ENCODE measurements at places on chromosomes 5 and 9. TPM values are rescaled to one million over a fixed set of nuclear protein-coding genes. Genes with fewer than 3 reads are reported as not detected.

- DNase-seq, result no peak
These were observed 469.9 kb upstream of the TUSC1 start for GRCh38 chr9:26148128-26148527.

- DNase-seq, result no peak
These were observed 339.2 kb downstream of the ADAMTS6 start for GRCh38 chr5:65142511-65143011.

GRCh38 chr5:10539687-10539998 lies 24.2 kb upstream of the ANKRD33B start:
- no peak for DNase-seq

GRCh38 chr5:59209758-59210359 lies 627.0 kb downstream of the RAB3C start:
- no peak for DNase-seq

- DNase-seq, result no peak
These were observed 33.5 kb upstream of the FST start for GRCh38 chr5:53446908-53447307.

- peak; percentile 76 for DNase-seq
These were observed 1.1 kb upstream of the TENT4A start for GRCh38 chr5:6712142-6712576.

DNA sequence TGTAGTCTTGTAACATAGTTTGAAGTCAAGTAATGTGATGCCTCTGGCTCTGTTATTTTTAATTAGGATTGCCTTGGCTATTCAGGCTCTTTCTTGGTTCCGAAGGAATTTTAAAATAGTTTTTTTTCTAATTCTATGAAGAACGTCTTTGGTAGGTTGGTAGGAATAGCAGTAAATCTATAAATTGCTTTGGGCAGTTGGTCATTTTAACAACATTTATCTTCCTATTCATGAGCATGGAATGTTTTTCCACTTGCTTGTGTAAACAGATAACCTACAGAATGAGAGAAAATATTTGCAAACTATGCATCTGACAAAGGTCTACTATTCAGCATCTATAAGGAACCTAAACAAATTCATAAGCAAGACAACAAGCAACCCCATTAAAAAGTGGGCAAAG lies 173.2 kb upstream of the TRPC7 start:
- no peak for DNase-seq

DNA sequence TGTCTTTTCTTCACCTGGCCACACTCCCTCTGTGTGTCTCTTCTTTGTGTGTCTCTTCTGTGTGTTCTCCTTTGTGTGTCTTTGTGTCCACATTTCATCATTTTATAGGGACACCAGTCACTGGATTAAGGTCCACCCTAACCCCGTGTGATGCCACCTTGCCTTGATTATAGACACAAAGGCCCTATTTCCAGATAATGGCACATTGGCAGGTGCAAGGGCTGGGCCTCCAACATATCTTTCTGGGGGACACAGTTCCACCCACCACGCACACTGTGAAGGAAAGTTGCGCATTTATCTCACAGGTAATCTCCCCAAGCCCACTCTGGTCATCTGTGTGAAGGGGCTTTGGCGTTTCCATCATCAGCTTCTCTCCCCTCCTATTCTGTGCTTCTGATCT lies 334.6 kb upstream of the IRX1 start:
- DNase-seq, result no peak

DNA sequence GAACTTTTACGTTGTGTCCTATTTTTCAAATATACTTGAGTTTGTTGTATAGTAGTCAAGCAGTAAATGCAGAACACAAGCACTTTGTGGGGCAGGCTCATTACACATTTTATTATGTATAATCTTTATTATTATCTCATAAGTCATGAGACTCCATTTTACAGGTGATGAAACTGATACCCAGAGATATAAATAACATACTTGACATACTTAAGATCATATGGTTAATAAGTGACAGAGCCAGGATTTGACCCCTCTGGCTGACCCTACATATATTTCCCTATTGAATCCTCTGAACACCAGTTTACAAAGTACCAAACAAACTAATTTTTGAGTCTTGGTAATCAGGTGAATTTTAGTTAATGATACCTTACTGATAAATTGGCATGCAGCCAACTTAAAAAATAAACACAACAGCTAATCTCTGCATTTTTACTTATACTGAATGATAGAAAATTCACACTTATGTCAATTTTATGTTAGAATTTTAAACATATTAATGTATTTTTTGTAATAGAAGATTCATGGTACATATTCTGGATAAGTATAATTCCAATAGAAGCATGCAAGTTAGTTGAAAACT lies 305.0 kb upstream of the MEF2C start:
- DNase-seq, result no peak

DNA sequence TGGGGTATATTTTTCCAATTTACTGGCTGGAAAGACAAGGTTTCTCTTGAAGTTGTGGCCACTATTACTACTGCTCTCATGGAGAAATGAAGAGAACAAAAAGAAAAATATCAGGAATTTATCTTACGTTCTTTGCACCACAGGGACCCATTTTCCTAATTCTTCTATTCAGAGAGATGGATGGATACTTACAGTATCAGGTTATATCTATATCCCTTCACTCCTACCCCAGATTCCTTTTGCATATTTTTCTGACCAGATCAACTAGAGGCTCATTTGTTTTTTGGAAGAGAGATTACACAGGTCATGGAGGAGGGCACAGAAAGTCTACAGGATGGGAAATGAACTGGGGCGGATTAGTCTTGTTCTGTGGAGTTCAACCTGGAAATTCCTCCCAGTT lies 277.2 kb upstream of the VLDLR start:
- DNase-seq, result no peak

- DNase-seq, result no peak
These were observed 28.1 kb downstream of the ANKRD33B start for GRCh38 chr5:10591966-10592365.

DNA sequence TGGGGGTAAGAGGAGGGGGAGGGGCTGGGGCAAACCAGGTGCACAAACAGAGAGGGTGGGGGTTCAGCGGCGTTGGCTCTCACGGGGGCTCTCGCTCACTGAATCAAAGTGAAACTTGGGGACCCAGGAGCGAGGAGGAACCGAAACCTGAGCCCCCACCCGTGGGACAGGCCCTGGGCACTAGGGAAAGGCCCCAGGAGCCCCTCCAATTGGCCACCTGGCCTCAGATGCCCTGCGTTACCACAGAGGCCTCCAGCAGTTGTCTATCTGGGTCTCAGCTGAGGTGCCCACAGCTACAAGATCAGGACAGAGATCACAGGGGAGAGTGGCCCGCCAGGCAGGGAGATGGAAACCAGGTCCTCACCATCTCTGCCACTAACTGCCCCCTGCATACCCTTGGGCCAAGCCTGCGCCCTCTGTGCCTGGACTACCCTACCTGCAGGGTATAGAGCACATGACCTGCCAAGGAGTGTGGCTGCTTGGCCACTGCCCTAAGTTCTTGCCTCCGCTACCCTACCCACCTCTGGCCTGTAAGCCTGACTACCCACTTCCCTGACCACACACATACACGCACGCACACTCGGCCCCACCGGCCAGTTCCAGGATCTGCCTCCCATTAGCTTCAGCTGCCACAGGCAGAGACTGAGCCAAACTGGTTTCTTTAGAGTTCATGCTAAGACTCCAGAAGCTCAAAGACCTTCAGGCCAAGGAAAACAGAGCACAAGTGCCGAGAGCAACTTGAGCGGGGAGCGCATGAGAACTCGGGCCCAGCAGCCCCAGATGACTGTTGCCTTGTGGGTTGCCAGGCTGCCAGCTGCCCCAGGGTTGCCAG lies 39.9 kb downstream of the PAX5 start:
- DNase-seq, result no peak

DNA sequence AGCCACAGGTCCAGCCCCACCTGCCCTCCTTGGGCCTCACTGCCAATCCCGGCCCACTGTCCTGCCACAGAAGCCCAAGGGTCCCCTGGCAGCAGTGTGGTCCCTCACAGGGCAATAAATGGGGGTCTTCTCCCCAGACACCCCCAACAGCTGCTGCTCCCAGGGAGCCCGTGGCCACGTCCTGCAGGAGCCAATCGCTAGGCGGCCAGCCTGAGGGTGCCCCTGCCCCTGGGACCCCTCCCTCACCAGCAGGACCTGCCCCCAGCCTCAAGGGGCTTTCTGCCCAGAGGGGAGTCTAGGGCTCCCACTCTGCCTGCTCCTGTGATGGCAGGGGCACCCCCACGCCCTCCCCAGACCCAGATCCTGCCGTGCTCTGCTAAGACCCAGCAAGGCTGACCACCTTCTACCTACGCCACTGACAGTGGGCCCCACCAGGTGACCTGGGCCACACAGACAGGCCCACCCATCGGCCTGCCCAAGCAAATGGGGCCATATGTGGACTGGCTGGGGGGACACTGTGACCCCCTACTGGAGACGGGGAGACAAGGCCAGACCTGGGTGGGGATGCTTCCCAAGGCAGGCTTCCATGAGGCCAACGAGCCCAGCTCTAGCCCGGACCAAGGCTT lies 17.0 kb downstream of the NOTCH1 start:
- no peak for DNase-seq

DNA sequence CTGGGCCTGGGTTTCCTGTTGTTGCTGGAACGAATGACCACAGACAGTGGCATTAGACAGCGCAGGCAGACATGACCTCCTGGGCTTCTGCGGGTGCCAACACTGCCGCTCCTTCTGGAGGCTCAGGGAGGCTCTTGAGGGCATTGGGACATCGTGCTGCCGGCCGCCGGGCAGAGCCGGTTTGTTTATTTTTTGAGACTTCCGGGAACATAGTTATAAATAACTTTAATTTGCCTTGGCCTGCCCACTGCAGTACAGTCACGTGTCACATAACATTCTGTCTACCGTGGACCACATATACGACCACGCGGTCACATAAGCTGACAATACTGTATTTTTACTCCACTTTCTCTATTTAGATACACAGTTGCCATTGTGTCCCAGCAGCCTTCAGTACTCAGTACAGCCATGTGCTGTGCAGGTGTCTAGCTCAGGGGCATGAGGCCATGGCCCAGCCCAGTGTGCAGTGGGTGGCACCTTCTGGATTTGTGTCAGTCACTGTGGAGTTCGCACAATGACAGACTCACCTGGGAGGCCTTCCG lies 8.2 kb upstream of the TOR4A start:
- DNase-seq, result no peak

DNA sequence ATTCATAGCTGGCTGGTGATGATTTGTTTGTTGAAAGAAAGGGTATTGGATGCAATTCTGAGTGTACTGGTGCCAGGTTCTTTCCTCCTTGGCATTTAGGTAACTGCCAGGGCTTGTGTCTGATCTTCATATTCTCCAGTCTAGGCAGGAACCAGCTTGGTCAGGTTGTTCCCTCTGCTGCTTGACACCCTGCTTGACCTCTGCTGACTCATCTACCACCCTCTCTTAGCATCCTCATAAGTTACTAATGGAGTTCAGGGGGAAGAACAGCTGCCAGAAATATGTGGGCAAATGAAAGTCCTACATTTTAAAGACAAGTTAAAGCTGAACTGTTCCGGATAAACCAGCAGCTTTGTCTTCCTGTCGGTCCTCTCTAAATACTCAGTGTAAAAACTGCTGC lies 116.1 kb upstream of the TNC start:
- DNase-seq, result peak; percentile 31

DNA sequence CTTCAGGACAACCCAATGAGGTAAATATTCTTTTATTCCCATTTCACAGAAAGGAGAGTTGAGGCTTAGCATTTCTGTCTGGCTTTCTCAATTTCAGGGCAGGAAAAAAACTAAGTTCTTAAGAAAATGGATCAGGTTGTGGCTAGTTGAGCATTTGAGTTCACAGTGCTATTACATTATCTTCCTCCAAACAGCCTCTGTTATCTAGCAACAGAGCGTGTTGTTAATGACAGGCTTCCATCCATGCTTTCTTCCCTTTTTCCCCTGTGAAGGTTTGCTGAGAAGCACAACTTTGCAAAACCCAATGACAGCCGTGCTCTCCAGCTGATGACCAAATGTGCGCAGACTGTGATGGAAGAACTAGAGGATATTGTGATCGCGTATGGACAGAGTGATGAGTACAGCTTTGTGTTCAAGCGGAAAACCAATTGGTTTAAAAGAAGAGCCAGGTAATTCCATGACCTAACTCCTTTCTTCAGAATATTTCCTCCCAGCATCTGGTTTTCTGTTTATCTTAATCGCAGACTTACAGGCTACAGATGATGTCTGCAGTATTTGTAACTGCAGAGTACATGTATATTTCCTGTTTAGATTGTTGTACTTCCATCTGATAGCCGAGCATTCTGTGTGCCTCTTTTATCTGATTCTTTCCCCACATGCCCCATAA lies 1.5 kb downstream of the THG1L start:
- DNase-seq, result no peak

- peak; percentile 31 for DNase-seq
These were observed 21.4 kb upstream of the FLT4 start for GRCh38 chr5:180670586-180671359.

DNA sequence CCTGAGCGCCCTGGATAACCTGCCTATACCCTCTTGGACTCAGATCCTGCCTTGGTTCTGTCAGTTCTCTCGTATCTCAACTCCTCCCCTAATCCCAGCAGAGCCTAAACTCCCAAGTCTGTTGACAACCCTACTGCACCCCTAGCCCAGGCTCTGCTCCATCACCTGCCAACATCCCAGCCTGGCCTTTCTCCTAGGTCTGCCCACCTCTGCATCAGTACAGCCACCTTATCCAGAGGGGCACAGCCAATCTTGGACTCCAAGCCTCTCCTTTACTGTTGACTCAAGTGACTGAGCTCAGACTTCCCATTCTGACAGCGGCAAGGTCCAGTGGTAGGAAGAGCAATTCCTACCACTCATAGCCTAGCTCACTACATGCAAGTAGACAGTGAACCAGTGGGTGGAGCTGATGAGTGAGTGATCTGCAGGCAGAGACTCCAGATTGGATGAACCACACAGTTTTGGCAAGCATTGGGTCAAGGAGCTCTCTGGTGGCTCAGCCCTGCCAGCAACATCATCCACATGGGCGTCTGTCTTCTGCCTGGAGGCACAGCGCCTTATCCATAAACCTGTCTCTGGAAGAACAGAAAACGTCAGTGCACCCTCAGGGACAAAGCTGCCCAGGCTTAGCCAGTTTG lies 26.5 kb downstream of the TRMO start:
- DNase-seq, result no peak

- no peak for DNase-seq
These were observed 579.9 kb downstream of the CDH18 start for GRCh38 chr5:19408149-19408548.

DNA sequence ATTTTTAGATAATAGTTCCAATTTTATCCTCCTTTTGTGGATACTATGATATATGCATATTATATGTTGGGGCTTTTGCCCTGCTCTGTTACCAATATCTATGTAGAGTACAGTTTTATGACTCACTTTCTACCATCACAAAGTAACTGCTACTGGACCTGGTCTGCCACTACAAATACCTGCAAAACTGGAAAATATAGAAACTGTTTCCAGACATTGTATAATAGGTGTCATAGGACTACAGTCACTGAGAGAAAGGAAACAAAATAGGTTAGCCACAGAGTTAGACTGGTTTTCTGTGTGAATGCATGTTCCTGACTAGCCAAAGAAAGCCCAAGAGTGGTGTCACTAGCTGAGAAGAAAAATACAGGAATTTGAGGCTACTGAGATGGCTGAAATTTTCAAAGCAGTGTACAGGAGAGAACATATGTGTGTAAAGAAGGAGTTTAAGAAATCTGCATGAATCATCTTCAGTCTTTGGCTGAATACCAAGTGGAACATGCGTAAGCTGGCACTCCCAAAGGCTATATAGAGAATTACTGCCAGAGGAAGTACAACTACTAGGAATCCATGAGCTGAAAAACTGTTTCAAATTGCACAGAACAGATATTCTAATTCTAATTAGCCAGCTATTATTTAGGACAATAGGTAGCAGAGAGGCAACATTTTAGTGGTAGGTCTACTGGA lies 29.0 kb upstream of the FAM174A start:
- no peak for DNase-seq

Gene PCDHGA7
- total RNA-seq, result 0.91 TPM

Gene TAF11L10
- total RNA-seq, result not detected

Gene SCGB3A2
- not detected for total RNA-seq

Gene PDE6A
- not detected for total RNA-seq

Gene CDX1
- 1.8 TPM for total RNA-seq

All from SJSA1 (cell line).